Inflammatory macrophage (primary cell): ENCODE measurements at places on chromosomes 12 and 14.
A peak's percentile ranks its signal among the peaks of the same experiment; 100 is the strongest.

GRCh38 chr12:58313091-58313855, 371.9 kb downstream of the ATP23 start:
- no peak for DNase-seq

- no peak for DNase-seq
Measured at GRCh38 chr12:59708484-59708883, 112.7 kb downstream of the SLC16A7 start.

DNA sequence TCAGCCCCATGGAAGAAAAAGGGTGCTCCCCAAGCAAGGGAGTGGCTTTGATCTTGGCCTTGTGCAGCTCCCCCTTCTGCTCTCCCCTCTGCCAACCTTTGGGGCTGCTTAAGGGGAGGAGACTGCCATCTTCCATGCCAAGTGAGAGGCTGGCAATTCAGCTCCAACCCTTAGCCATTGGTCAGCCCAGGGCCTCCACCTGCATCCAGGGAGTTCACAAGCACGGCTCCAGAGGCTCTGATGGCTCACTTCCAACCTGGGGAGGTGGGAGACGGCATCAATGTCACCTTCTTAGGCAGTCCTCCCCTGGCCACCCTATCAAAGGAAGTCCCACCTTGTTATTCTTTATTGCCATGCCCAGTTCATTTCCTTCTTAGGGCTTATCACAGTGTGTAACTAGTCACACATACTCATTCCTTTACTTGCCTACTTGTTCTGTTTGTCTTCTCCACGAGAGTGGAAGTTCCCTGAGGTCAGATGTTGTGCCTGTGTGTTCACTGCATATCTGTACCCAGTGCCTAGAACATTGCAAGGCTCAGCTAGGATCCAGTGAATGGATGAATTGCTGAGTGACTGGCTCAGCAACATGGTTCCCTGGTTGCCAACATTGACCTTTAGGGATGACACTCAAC, 5.0 kb downstream of the HDAC7 start:
- no peak for DNase-seq

DNA sequence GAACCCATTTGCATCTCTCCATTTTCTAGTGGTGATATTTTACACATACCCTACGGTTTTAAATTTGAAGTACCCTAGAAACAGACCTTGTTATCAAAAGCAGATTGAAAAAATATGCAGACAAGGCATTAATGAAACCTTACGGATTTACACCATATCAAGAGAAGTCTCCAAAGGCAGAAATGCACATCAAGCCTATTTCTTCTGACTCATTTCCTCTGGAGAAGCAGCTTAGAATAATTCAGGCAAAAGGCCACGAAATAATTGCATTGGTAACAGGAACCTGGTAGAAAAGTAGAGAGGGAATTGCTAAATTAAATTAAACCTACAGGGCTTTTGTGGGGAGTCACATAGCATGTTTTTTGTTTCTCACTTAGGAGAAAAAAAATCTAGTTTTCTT, 34.7 kb downstream of the KICS2 start:
- DNase-seq: peak; percentile 77

GRCh38 chr14:101958418-101959180, 5.8 kb upstream of the DYNC1H1 start:
- DNase-seq: no peak

GRCh38 chr14:58821421-58821820, 183.7 kb downstream of the DACT1 start:
- DNase-seq: no peak

DNA sequence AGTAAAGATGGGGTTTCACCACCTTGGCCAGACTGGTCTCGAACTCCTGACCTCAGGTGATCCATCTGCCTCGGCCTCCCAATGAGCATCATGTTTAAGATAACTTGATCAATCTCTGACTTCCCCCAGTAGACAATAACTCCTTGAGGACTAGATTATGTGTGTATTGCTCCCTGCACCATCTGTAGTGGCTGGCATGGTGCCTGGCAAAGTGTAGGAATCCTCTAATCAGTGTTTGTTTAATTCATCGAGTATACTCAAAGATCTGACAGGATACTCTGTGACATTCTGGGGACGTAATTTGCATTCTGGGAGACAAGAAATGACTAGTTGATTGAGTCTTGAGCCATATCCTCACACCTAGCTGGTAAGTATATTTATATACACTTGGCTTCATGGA, 873.5 kb upstream of the TMEM132C start:
- no peak for DNase-seq

- DNase-seq: no peak
Measured at GRCh38 chr14:21558703-21559170, 21.1 kb downstream of the OR10G3 start.

- DNase-seq: no peak
Measured at GRCh38 chr14:68986926-68987652, 8.0 kb upstream of the ACTN1 start.

DNA sequence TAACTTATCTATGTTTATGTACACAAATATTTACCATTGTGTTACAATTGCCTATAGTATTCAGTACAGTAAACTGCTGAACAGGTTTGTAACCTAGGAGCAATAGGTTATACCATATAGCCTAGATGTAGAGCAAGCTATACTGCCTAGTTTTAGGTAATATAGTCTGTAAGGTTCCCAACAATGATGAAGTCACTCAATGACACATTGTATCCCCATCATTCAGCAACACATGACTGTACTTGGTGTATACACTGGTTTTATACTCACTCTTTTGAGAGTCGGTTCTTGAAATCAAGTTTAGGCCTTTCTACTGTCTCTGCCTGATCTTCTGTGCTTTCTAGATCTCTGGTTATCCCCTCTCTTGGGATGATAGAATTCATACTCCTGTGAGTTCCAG, 5.5 kb downstream of the RNASE1 start:
- DNase-seq: no peak

GRCh38 chr14:52988139-52988538, 37.3 kb upstream of the FERMT2 start:
- DNase-seq: no peak

GRCh38 chr14:26286081-26286912, 311.5 kb downstream of the NOVA1 start:
- DNase-seq: no peak

GRCh38 chr12:27396216-27396815, 50.2 kb upstream of the SMCO2 start:
- peak; percentile 28 for DNase-seq

GRCh38 chr12:13253966-13254760, 57.6 kb downstream of the EMP1 start:
- no peak for DNase-seq

- no peak for DNase-seq
Measured at GRCh38 chr14:101481557-101481956, 79.7 kb upstream of the DIO3 start.

- no peak for DNase-seq
Measured at GRCh38 chr12:95173392-95174251, 43.6 kb downstream of the FGD6 start.

- no peak for DNase-seq
Measured at GRCh38 chr14:24613747-24614146, 4.3 kb upstream of the GZMH start.

DNA sequence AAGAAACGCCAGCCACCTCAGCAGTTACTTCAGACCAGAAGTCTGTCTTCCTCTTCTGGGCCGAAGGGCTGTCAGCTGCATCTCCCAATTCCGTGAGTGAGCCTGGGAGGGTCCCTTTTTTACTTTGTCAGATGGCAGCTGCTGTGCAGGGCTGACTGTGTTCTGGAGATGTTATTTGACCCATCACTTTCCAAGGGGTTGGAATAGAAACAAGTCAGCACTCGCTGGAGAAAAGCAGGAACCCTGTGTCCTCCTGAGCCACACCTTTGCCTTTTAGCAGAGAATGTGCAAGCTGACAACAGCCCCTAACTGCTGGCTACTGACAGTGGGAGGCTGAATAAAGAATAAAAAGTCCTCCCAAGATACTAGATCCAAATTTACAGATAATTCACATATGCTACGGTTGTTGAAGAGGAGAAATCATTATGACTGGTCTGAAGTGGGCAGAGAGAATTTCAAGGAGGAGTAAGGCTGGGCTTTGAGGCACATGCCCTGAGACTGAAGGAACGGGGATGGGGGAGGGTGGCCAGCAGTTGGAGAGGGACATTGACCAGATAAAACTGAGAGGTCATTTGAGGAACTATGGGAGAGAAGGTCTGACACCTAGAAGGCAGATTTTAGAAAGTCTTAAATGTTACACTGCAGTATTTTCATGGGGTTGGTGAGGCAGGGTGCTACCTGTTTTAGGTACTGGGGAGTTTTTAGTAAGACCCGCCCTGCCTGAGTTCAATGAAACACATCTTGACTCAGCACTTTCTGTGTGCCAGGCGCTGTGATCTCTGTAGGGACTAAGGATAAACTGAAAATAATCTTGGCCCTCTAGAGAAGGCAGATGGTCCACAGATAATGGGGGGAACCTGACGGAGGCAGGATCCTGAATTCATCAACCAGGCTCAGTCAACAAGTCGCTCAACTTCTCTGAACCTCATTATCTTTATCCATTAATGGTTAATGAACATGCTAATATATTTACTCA, 27.4 kb downstream of the FAM234B start:
- no peak for DNase-seq

DNA sequence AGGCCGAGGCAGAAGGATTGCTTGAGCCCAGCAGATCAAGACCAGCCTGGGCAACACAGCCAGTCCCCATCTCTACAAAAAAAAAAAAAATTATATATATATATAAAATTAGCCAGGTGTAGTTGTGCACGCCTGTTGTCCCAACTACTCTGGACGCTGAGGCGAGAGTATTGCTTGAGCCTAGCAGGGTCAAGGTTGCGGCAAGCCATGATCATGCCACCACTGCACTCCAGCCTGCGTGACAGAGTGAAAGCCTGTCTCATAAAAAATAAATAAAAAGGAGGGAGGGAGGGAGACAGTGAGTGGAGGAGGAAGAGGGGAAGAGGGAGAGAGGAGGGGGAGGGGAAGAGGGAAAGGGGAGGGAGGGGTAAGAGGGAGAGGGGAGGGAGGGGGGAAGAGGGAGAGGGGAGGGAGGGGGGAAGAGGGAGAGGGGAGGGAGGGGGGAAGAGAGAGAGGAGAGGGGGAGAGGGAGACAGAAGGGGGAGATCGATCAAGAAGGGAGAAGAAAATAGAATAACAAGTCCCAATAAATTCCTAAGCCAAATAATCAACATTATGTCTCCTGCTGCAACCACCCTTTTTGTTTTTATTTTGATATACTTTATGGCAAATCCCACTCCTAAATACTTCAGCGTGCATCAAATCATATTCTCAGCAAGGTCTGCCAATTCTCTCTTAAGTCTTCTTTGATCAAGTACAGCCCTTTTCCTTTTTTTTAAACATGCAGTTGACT, 163.9 kb downstream of the MED13L start:
- no peak for DNase-seq

- DNase-seq: peak; percentile 53
Measured at GRCh38 chr12:26833743-26834490, 923 bp upstream of the ITPR2 start.

DNA sequence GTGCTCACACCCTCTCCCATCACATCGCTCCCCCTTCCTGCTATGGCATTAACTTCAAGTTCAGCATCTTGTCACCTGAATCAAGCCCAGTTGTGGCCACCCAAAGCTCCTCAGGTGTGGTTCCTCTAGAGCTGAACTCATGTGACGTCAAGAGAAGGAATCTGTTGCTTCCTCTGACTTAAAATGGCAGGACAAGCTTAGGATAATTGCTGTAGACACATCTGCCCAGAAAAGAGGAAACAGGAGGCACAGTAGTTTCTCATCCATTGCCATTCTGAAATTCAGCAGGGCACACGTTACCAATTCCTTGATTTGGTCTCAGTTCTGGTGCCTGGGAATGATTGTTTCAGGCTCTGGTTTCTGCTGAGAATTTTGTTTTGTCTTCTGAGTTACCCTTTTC, 52.1 kb downstream of the RCOR1 start:
- peak; percentile 15 for DNase-seq

- peak; percentile 34 for DNase-seq
Measured at GRCh38 chr14:22448035-22448904, 140.8 kb downstream of the DAD1 start.

DNA sequence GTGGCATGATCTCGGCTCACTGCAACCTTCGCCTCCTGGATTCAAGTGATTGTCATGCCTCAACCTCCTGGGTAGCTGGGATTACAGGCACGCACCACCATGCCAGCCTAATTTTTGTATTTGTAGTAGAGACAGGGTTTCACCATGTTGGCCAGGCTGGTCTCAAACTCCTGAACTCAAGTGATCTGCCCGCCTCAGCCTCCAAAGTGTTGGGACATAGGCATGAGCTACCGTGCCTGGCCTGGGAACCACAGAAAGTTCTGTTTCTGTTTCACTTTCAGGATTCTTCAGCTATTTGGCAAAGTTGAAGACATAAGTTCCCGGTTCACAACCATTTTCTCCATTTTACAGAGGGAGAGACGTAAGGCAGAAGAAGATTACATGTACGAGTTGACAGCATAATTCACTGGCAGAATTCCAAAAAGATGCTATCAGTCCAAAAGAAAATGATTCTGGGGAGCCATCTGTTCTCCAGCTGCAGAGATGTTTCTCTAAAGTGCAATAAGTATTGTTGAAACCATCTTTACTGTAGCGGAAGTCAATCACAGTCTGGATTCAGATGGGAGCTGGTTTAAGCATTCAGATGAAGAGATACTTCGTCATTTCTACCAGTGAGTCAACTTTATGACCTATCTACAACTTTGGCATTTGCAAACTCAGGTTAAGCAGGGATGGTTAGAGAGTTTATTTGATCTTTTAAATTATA, 8.1 kb upstream of the RNF34 start:
- DNase-seq: peak; percentile 85

GRCh38 chr14:103910262-103910935, 17.9 kb upstream of the TDRD9 start:
- DNase-seq: peak; percentile 91

GRCh38 chr14:66401449-66402095, 84.6 kb upstream of the CCDC196 start:
- no peak for DNase-seq

GRCh38 chr12:47768323-47768811, 4.7 kb upstream of the SLC48A1 start:
- no peak for DNase-seq

GRCh38 chr14:49545716-49546115, 40.5 kb downstream of the RPS29 start:
- no peak for DNase-seq

DNA sequence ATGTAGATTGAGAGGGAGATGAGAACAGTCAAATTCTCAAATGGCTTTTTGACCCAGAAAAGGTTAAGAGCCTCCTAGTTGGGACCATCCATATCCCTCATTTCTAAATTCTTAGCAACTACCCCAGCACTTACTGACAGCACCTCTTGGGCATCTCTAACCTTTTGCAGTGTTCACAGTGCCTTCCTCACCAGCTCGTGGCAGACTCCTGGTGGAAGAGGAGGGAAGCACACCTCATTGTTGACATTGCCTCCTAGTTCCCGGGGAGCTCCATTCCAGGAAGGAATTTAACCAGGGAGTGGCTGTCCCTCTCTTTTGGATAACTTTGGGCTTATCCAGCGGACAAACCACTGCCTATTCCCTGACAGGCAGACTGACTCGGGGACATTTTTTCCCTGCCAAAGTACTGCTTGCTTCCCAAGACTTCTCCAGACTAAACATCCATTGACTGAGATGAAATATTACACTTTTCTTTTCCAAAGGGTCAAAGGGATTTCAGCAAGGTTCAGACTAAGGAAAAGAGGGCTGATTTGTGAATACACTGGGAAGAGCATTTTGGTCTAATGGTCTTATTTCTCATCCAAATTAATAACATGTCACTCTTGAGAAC, 9.0 kb upstream of the OR6J1 start:
- DNase-seq: peak; percentile 68

- no peak for DNase-seq
Measured at GRCh38 chr12:15633201-15633600, 156.0 kb downstream of the EPS8 start.
